ENCODE measurements at places on chromosomes 6 and 20.

DNA sequence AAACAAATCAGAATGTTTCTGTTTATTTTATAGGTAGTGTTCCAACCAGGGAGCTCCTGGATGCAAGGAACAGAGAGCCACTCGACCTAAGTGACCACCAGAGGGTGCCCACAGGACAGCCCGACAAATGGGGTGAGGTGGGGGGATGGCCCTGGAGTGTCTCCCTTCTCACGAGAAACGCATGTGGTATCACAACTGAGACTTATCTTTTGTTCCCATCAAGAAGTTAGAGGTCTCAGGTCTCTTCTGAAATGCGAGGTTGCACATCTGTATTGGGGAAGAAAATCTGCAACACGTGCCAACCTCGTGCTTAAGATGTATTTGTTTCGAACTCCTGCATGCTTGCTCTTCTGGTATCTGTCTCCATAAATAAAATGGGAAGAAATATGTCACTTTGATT, 104.0 kb downstream of the ISM1 start:
- DNase-seq = no peak

DNA sequence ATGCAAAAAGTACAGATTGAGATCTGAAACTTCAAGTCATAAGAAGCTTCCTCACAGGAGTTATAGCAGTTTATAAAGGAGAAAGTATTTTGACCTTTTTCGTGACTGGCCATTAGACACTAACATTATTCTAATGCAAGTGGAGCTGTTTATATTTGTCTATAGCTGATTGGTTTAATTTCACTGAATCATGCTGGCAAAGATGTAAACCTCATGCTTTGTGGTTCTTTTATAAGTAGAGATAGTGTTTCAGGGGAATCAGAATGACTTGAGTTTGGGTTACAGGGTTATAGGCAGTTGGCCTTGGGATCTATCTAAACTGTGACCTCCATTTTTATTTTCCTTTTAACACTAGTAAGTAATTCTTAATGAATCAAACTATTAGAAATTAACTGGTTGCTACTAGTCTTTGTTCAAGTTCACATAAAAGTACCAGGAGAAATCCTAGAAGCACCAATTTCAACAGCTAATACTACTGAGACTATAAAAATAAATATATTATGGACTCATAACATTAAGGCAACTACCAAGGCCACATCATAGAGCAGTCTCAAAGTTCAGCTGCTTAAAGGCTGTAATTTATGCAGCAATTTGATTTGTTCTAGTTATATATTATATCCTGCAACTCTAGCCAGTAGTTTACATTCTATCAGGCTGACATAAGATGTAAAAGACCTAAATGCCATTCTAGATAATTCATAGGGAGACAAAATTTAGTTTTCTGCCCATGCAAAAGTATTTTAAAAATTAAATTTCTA, 94.0 kb downstream of the RNGTT start:
- no peak for DNase-seq

DNA sequence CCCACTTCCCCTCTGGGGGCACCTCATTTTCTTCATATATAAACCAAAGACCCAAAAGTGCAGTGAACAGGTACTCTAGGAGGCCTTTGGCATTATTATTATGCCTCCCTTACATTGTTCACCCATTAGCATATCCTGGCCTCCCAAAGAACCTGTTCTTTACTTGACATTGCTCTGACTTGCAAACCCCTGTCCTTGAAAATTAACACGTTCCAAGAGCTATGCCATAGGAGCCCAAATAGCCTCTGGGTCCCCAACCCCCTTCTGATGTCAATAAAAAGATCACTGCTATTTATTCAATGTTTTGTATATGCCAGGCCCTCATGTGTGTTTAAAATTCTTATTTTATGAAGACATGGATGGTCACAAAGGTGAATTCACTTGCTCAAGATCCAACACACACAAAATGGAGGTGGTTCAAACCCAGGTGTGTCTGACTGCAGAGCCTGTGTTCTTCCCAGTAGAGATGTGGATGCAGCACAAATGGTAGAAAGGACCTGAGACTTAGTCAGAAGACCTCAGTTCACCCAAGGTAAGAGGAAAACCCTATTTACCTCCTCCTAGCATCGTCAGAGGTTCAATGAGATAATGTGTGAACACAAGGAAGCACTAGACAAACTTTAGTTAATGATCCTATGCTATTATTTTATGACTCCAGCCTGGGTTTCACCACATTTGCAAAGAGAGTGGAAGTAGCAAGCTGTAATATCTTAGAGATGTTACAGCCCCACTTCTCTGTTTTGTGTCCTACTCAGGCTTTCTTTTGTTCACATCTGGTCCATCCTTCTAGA, 36.6 kb downstream of the BCL2L1 start:
- DNase-seq = no peak

DNA sequence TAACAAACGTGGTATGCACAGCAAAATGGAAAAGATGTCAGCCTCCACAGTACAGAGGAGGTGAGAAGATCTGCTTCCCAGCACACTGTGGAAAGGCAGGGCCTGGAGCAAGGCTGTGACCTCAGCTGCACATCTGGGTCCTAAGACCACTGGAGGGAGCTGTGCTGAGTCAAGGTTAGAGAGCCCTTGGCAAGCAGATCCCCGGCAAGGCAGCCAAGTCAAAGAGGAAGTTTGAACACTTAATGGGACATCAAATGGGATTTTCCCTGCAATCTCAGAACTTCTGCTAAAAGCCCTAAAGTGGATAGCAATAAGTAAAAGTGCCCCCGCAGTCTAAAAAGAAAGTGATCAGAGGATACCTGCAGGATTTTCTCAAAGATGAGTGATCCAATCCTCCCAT, 39.5 kb downstream of the UNC5CL start:
- no peak for DNase-seq

- no peak for DNase-seq
These were observed 18.7 kb downstream of the CNKSR3 start for GRCh38 chr6:154491567-154492470.

DNA sequence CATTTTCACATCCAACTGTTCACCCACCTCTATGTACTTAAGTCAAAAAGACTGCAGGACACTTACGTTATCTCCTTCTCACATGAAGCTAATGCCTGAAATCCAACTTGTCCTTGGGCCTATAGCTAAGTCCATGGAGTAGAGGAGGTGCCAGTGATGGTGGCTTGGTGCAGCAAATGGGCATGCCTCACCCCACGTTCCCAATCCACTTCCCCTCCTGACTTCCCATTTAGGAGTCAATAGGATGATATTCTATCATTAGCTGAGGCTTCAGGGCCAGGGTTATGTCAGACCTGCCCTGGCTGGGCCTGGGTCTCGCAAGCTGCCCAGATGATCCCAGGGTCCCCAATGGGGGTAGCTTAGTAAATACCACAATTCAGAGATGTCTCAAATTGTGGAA, 410.4 kb downstream of the MAFB start:
- DNase-seq = no peak

DNA sequence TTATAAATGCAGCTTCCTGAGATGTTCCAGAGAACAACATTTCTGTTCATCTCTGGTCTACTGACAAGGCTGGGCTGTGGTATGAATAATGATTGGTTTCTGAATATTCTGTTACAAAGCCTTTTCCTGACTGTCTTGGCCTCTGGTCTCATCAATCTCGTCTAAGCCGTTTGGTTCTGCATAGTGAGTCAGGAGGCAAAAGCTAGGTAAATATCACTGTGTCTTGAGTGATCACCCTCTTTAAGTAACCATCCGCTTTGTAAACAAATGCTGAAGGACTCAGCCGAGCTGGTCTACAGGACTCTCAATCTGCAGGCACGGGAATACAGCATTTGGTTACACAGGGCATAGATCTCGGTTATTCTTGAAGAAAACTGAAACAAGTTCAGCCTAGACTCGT, 511.9 kb downstream of the KIF16B start:
- no peak for DNase-seq

DNA sequence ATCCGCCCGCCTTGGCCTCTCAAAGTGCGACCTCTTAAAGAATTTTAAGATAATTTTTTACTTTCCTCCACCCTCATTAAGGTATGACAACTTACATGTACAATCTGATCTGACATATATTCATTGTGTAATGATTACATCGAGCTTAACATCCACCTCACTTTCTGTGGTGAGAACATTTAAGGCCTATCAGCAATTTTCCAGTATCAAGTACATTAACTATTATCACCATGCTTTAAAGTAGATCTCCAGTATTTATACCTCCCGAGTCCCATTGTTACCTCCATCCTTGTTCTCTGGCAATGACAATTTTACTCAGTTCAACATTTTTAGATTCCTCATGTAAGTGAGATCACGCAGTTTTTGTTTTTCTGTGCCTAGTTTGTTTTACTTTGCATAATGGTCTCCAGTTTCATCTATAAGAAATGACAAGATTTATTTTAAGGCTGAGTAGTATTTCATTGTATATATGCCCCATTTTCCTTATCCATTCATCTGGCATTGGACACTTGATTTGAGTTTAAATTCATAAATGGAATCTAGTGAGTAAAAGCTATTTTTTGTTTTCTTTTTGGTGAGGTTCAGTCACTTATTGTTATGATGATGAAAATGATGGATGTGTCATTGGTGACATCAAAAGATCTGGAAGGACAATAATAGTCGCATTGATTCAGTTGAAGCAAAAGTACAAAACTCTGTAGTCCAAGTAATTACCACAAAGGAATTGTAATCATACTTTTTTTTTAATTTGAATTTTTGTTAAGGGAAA, 87.0 kb downstream of the OR2B2 start:
- no peak for DNase-seq

GRCh38 chr6:42105156-42105648, 37.2 kb downstream of the C6orf132 start:
- no peak for DNase-seq

DNA sequence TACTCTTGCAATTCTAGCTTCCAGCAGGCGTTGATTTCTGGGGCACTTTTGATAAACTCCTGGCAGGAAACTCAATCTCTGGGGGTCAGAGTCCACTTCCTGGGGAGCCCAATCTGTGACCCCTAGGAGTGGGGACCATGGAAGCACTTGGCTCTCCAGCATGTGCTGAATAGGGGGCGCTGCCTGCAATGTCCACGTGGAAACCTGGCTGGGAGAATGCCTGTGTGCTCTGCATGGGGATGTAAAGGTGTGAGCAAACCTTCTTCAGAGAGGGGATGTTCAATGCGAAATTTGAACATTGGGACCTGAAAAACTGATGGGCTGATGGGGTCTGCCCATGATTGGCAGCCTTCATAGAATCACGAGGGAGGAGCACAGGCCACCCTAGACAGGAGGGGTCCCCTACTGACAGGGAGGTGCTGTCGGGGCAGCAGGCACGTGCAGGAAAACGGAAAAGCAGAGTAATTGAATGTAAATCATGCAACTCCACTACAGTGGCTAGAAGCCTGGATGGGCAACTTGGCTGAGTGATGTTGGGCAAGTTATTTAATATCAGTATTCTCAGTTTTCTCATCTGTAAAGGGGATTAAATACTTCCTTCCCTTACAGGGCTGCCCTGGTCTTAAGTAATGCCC, 47.8 kb downstream of the CEP43 start:
- no peak for DNase-seq

DNA sequence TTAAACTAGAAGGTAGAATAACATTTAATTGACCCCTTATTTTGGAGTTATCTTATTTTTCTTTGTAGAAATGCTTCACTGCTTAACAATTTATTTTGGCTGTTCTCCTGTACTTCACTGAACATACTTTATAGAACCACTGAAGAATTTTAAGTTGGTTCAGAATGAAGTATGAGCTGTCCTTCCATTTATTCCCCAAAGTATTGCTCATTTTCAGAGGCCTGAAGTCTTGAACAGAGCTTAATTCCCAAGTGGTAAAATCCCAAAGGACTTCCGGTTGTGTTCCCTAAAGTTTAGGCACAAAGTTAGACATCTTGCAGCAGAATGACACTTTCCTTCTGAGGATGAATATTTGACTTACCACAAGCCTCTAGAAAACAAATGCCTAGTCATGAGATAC, 233.3 kb downstream of the TINAG start:
- no peak for DNase-seq

GRCh38 chr6:132614554-132614953, 9.5 kb downstream of the TAAR2 start:
- DNase-seq = no peak

- DNase-seq = no peak
These were observed 98.5 kb upstream of the TMEM170B start for GRCh38 chr6:11439017-11439420.

DNA sequence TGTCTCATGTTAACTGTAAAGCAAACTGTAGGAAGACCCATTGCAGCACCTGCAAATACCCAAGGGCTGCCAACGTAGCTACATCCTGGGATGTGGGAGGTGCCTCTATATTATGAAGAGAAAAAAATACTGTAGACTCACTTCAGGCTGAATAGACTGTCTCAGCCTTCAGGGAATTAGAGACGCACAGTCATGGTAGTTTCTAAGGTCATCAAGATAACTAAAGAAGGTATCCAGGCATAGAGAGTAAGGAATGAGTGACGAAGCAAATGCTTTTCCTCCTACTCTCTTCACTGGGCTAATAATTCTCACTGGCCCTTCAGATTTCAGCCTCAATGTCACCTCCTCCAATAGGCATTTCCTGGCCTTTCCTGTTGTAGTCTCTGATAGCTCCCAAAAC, 121.6 kb upstream of the ECI2 start:
- DNase-seq = no peak

DNA sequence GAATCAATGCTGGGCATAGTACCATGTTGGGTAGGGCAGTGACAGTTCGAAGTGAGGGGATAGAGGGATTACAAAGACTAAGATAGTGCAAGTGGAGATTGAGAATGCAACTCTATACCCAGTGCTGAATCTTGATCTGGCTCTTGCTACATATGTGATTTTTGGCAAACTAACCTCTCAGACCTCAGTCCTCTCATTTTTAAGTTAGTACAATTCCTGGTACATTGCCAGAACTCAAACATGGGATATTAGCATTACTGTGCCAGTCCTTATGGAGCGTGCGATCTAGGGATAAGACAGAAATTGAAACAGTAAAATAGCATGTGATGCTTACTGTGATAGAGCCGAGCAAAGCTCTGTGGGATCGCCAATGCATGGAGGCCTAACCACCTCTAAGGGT, 188.4 kb downstream of the MTFR2 start:
- no peak for DNase-seq

GRCh38 chr20:32004963-32005362, 5.3 kb upstream of the CCM2L start:
- DNase-seq = no peak

DNA sequence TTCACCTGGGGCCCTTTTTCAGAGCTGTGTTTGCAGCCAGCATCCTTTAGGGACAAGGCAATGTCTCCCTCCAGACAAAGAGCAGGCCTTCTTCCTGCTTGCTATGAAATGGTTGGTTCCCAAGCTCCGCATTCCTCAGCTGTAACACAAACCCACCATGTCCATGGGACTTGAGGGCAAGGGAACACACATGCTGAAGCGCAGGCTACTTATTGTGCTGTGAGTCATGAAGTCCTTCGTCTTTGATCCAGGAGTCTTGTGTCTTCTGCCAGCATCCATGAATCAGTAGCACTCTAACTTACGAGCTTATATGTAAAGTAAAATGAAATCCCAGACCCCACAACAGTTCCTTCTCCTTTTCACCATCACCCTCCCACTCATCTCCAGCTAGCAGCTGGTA, 59.0 kb downstream of the ANKRD60 start:
- DNase-seq = no peak

Data from stimulated activated CD4-positive, alpha-beta T cell treated with anti-CD3 and anti-CD28 coated beads, TNF-alpha, amount 100 ng/mL, for 1 hour (primary cell).